ENCODE measurements at places on chromosomes 2 and 18.

GRCh38 chr2:215120401-215120800, 18.0 kb downstream of the ABCA12 start:
- no peak for DNase-seq

DNA sequence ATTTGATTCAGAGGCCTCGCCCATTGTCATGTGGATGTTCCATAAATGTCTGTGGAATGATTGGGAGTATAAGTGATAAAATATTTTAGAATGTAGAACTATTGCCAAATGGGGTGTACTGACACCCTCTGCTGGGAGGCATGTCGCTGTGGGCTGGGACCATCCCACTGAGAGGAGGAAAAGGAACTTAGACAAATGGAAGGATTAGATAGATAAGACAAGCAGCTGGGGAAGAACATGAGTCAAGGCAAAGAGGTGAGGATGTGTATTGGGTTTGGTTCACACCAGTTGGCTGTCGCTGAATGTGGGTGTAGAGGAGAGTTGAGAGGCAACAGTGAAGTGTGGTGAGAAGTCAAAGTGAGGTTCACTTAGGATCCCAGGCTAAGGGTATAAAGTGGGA, 4.0 kb downstream of the C2orf74 start:
- DNase-seq, result no peak

- DNase-seq, result no peak
These were observed 121.4 kb upstream of the COL5A2 start for GRCh38 chr2:189300916-189301315.

DNA sequence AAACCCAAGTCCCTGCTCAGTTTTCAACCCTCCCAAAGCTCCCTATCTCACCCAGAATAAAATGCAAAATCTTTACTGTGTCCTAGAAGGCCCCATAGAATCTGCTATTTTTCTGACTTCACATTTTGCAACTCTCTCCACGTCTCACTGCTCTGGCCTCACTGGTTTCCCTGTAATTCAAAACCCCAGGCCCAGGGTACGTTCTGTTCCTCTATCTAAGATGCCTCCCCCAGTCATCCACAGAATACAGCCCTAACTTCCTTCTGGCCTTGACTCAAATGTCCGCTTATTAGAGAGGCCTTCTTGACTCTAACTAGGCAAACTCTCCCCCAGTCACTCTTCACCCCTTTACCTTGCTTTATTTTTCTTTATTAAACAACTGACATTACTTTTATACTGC, 42.0 kb downstream of the FAM161A start:
- DNase-seq, result peak; percentile 47

DNA sequence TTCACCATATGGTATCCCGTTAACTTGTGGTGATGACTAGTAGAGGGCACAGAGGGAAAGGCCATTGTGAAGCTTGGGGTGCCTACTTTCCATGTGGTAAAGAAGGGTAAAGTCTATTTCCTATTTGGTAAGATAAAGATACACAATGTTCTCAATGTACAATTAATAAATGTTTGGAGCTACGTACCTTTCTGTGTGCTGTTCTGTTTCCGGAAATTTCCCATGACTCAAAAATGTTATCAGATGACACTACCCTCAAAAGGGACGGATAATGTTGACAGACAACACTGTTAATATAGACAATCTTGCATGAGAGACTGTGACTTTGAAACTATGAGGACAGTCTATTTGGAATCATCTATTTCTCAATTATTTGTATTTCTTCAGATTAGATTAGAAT, 4.2 kb upstream of the SULT1C3 start:
- DNase-seq, result no peak

GRCh38 chr2:136005462-136006196, 20.2 kb upstream of the DARS1 start:
- no peak for DNase-seq

GRCh38 chr2:650343-651310, 26.6 kb downstream of the TMEM18 start:
- DNase-seq, result no peak

DNA sequence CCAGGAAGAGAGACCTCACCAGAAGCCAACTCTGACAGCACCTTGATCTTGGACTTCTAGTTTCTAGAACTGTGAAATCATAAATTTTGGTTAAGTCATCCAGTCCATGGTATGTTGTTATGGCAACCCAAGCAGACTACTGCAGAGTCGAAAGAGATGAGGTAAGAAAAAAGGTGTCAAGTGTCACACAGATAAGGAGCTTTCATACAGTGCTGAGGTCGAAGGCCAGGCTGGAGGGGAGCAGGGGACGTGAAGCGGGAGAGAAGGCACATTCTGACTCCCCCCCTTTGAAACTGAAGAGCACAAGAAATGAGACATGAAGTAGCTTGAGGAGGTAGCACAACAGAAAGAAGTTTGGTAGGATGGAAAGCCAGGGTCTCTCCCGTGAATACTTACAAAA, 110.4 kb downstream of the ALK start:
- no peak for DNase-seq

DNA sequence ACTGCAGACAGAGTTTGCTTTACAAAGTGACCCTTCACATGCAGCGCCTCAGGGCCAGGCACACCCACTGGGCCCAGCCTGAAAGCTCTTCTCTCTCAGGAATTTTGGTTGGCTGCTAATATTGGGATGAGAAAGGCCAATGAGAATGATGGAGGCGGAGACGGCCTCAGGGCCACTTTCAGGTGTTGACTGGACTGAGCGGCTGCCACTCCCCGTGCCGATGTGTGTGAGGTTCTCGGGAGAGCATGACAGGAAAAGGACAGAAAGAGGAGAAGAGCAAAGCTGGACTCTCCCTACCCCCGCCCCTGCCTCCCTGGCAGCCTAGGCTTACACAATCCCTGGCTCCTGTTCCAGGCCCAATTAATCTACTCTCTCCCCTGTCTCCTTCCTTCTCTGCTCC, 155.7 kb downstream of the CELF4 start:
- no peak for DNase-seq

- no peak for DNase-seq
These were observed 4.0 kb downstream of the KIF1A start for GRCh38 chr2:240815761-240816583.

GRCh38 chr2:175353275-175353674, 171.8 kb upstream of the ATP5MC3 start:
- DNase-seq, result no peak

DNA sequence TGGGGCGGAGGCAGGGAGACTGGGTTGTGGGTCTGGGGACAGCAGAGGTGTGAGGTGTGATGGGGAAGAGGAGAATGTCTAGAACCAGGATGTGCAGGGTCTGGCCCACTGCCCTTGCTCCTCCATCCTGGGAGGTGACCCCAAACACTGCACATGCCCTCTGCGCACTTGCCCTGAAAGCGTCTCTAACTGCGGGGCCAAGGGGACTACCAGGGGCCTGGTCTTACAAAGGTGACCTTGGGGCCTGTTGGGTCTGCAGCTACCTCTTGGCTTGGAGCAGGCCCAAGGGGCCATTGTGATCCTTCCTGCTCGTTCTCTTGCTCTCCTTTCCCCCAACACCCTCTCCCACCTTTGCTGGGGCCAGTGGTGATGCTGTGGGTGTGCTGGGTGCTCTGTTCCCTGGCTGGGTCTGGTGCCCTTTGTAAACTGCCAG, 48.0 kb upstream of the FAHD2A start:
- no peak for DNase-seq

DNA sequence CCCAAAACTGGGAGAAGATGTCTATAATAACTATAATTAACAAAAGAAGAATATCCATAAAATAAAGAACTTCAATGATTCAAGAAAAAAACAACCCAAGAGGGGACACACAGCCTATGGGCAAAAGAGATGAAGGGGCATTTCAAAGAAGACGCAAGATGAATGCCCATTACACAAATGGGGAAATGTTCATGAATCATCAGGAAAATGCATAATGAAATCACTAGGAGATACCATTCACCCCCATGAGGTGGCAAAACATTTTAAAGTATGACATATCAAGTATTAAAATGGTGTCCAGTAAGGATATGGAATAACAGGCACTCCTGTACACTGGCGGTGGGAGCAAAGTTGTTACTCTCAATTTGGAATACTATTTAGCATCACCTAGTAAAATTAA, 183.3 kb downstream of the TXNL1 start:
- no peak for DNase-seq

- DNase-seq, result no peak
These were observed 52.8 kb upstream of the CTAGE1 start for GRCh38 chr18:22470248-22471235.

DNA sequence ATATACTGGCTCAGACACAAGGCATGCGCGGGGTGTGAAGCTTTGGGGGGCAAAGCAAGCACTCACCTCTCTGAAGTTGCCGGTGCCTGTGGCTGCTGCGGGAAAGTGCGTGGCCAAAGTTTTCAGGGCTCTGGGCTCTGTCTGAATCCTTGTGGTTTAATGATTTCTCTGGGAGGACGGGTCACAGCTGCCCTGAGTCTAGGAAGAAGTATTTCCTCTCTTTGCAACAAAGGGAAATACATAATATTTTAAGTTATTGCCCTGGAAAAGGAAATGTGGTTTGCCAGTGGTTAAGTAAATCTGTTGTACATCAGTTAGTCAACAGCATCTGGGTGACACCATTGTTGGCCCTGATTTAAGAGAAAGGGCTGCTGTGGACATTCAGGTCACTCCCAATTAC, 56.7 kb upstream of the ZDBF2 start:
- DNase-seq, result peak; percentile 9

DNA sequence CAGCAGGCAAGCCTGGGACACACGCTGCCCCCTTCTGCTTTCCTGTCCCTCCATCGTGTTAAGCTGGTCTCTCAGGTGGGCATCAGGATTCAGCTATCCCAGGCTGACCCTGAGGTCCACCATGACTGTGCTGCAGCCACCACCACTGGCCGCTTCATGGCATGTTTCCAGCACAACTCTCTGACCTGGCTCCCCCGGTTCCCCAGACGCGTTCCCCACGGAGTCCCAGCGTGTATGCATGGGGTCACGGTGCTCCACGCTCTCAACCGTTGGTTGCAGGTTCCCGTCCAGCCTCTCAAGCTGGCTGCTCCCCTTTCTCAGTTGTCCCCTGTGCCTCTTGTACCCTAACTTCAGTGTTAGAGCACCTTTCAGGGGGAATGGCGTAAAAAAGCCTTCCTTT, 20.3 kb downstream of the HPCAL1 start:
- DNase-seq, result no peak

DNA sequence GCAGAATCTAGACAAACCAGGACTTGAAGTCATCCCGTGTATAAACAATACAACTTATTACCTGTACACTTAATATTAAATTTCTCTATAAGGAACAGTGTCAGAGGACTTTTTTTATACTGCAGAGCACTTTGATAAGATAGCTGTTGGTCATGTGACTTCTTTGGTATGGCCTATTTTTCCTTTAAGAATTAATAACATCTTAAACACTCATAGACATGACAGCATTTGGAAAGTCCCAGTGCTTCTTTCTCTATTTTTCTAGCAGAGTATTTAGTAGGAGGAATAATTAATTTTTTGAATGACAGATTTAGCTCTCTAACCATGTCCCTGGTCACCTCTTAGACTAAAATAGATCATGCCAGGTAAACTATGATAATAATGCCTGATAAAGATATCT, 59.4 kb downstream of the PLCL1 start:
- no peak for DNase-seq

GRCh38 chr2:64359171-64359891, 94.6 kb upstream of the LGALSL start:
- peak; percentile 25 for DNase-seq
